ENCODE measurements at places on chromosomes 1 and 21.
A peak's percentile ranks its signal among the peaks of the same experiment; 100 is the strongest.

- DNase-seq: no peak
These were observed 355.6 kb upstream of the ST6GALNAC5 start for GRCh38 chr1:76511558-76512179.

- no peak for DNase-seq
These were observed 96.9 kb downstream of the LPAR3 start for GRCh38 chr1:84795966-84796600.

- no peak for DNase-seq
These were observed 22.3 kb upstream of the KLHDC7A start for GRCh38 chr1:18458133-18459092.

DNA sequence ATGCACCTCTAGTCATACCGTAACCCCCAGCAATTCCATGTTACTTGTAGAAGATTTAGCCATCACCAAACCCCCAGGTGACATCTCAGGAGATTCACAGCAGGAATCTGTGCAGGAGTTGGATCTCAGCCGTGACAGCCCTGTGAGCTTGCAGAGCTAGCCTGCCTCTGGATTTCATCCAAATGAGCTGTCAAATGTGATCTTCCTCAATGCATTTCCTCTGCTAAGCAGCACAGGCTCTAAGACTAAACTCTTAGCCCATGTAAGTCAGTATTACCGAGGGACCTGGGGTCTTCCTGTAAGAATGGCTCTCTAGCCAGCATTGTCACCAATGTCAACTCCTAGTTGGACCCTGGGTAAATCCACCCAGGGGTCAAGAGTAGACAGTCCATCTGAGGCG, 41.7 kb downstream of the UMODL1 start:
- no peak for DNase-seq

DNA sequence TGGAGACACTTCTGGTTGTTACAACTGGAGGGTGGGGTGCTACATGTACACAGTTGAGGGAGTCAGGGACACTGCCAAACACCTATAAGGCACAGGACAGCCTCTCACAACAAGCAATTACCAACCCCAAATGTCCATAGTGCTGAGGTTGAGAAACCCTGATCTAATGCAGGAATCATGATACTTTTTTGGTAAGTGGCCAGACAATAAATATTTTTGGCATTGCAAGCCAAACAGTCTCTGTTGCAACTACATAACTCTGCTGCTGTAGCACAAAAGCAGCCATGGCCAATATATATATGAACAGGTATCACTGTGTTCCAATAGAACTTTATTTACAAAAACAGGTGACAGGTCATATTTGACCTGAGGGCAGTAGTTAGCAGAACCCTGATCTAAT, 177.5 kb downstream of the ASTN1 start:
- no peak for DNase-seq

DNA sequence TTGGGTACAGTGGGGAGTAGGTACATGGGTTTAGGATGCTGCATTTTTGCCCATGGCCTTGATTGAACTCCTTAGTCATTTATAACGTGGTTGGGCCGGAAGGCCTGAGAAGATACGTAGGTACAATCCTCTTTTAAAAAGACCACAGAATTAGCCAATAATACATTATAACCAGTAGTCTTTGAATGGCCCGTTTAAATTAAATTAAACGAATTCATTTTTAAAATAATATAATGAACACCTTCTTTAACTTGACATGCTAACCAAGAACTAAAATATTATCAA, 20.1 kb upstream of the ADAR start:
- DNase-seq: no peak

GRCh38 chr1:23524716-23525401, 6.2 kb downstream of the E2F2 start:
- DNase-seq: peak; percentile 6

GRCh38 chr21:17784604-17785402, 34.4 kb downstream of the C21orf91 start:
- no peak for DNase-seq
